ENCODE measurements at places on chromosomes 6 and 20.

DNA sequence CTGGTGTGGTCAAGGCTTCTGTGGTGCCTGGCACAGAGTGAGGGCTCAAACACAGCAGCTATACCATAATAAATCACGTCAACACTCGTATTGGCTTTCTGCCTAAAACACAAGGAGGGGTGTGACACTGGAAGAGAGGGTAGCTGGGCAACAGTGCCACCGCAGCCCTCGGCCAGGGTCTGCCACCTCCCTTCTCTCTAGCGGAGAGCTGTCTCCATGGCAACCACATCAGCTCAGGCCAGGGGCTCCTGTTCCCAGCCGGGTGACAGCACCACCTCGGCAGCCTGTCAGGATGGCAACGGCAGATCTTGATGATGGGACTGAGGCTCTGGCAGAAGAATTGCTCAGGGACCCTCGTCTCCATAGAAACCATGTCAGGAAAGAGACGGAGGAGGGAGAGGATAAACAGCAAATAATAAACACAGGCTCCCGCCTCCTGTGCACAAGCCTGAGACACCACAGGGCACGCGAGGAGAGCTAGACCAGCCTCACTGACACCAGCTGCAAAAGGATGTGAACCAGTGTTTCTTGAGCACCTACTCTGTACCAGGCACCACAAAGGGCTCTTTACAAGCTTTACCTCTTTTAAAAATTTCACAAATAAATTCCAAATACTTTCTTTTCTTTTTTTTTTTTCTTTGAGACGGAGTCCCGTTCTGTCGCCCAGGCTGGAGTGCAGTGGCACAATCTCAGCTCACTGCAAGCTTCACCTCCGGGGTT lies 50.4 kb upstream of the TLDC2 start:
- DNase-seq, result no peak

DNA sequence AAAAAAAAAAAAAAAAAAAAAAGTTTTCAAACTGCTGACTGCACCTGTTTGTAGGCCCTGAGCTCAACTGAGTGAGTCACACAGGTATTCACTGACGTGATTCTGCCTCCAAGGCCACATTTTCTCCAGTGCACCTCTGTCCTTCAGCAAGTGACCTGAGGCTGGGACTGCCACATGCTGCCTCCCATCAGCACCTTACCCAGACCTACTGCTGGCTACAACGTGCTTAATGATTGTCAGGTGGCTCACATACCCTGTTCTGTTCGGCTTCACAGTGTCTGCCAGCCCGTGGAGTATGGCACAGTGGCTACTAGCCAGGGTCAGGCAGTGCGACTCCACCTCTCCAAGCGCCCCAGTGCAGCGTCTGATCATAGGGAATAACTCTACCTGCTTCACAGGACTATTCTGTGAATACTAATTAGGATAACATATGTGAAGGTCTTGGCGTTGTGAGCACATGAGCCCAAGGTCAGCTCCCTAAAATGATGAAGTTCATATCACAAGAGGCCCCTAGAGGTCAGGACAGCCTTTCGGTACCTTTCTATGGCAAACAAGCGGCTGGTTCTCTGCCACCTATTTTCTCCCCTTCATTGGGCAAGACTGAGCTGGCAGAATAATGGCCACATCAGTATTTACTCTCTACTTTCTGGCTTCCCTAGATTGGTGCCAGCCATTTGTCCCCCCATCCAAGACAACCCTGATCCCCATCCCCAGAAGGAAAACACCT lies 28.1 kb downstream of the RIPOR3 start:
- DNase-seq, result no peak

GRCh38 chr20:35942243-35942642 lies 12.1 kb downstream of the SCAND1 start:
- DNase-seq, result no peak

DNA sequence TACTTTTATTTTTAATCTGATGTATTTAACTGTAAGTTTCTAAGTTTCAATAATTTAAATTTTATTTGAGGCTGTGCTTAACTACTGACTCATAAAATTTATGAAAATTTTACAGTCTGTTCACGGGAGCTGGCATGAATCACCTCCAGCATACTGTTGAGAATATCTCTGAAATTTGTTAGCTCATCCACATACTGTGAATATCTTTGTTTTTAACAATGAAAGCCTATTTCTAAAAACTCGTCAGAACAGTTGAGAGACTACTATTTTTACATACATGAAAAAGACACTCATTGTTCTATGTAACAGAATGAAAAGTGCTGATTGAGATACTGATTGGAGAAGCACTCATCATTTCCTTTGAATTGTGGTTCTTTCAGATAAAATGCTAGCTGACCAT lies 749.3 kb downstream of the TENT5A start:
- DNase-seq, result no peak

DNA sequence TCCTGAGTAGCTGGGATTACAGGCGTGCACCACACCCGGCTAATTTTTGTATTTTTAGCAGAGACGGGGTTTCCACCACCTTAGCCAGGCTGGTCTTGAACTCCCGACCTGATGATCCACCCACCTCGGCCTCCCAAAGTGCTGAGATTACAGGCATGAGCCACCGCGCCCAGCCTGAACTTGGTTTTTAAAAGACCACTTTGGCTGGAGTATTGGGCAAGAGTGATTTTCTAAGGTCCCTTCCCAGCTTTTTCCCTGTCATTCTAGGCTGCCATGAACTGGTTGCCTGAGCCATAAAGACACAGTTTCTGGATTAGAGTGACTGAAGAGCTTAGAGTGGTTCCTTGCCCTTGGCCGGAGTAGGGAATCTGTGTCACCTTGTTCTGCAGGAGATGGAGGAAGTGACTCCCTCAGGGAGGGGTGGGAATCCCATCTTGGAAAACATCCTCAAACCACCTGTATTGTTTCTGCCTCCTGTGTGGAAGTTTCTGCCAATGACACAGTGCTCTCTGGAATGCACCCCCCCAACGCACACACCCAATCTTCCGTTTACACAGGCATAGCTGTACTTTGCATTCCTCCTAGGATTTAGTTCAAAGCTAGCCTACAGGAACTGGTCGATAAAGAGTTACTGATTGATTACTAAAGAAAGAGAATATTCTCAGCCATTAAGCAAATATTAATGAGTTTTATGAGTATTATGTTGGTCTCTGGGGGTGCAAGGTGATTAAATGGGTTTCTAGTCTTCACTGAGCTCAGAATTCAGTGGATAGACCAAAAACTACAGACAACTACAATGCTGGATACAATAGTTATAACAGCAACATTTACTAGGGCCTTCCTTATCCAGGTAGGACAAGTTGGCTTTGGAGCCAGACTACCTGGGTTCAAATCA lies 18.2 kb downstream of the BCL2L1 start:
- DNase-seq, result no peak

DNA sequence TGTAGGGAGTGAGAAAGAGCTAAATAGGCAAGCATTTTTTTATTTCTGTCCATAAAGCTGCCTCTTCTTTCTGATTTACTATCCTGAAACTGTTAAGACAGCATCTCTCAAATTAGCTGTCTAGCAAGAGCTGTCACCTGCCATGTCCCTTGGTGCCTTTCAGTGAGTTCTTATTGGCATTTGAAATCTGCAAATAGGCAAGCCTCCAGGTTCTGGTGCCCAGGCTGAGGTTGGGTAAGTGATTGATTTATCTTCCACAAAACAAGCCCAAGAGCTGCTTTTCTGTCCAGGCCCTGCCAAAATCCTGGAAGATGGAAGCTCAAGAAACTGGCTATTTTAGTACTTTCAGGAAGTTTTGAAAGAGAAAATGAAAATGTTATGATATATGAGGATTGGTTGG lies 22.4 kb downstream of the MANEA start:
- DNase-seq, result no peak

GRCh38 chr6:166179704-166180103 lies 12.1 kb upstream of the TBXT start:
- no peak for DNase-seq

- DNase-seq, result no peak
Observed at GRCh38 chr6:152343735-152344360, 293.3 kb downstream of the SYNE1 start.

- no peak for DNase-seq
Observed at GRCh38 chr6:7910298-7910653, 312 bp downstream of the TXNDC5 start.

DNA sequence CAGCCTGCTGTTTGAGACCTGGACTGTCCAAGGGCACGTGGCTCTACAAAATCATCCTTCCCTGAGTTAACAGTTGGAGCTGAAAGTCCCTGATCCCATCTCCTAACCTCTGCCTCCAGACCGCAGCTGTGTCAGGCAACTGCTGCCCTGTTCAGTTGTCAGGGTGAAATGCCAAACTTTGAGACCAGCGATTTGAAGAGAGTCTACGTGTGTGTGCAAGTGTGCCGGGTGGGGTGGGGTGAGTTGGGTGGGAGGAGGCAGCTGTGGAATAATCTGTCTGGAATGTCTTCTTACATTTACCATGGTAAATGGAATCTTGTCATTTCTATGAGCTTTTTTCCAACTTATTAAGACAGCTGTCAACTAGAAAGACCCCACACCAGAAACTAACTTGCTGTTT lies 81.0 kb upstream of the FAM8A1 start:
- no peak for DNase-seq

DNA sequence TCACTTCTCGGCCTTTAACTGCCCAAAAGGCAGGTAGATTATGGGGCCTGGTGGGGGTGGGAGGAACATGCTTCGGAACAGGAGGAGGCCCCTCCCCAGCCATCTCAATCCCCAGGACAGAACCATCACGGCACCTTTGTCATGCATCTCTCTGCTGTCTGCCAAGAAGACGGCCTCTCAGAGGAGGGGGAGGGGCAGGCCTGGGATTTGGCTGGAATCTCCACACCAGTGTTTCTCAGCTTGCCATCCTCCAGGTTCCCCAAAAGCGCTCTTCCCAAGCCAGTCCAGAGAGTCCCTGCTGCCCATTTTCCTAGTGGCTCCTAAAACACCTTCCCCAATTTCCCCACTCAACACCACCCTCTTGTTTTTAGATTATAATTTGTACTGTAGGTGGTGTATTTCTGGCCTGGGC lies 2.5 kb upstream of the POU5F1 start:
- DNase-seq, result no peak

DNA sequence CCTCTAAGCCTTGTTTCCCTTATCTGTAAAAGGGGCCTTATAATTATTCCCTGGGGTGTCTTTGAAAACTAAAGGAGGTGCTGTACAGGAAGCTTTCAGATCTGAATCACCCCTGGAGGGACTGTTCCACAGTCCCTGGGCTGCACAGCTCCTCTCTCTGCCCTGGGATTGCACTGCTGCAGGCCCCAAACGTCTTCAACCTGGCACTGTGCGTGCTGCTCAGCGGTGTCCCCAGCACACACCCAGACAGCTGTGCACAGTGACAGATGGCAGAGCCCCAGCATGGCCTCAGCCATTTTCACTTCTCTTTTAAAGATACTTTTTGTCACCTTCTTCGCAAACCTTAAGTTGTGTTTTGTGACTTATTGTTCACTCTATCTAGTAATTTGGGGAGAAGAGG lies 50.7 kb upstream of the INSM1 start:
- DNase-seq, result no peak

DNA sequence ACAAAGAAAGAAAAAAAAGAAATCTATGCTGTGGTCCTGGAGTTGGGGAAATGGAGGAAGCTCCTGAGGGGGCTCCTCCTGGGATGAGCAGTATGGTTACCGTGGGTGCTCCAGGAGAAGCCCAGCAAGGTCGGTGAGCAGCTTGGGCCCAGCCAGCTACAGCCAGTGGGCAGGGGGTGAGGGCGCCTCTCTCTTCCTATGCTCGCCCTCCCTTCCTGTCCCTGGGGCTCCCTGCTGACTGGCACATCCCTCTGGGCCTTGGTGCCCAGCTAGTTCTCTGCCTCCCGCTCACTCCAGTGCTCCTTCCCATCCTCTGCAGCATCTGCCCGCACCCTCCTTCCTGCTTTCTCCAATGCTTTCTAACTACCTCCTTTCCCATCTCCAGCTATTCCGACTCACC lies 16.6 kb downstream of the CD40 start:
- DNase-seq, result no peak

- DNase-seq, result peak; percentile 12
Observed at GRCh38 chr20:38426006-38426897, 8.9 kb downstream of the SNHG17 start.

DNA sequence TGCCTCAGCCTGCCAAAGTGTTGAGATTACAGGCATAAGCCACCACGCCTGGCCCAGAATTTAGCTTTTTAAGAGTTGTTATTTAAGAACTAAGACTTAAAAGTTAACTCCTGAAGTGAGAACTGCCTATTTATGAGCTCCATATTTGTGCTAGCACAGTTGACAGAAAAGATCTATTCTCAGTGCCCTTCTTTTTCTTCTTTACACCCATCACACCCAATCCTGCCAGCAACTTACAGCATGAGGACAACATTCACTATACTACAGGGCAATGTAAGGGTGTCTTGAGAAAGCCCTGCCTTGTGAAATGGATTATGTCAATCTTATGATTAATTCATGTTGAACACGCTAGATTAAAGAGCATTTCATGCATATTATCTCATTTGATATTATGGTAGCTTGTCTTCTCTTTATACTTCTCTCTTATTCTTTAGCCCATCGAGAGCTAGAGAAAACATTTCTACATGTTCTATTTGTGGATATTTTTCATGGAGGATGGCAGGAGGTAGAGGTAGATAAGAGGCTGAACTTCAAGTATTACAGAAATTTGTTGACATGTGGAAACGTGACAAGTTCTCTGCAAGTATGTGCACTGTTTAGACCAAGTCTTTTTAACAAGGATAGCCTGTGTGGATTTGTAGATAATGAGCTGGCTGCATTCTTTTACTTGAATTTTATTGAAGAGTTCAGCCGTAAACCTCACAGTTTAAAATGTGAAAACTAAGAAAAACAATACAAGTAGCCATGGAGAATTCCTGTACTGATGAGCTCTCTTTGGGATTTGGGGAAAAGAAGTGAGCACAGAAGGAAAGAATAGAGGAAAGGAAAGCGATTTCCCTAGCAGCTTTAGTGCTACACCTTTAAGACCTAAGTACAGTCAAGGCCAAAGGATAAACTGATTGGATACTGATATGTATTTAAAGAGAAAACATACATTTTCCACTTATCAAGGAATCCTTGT lies 212.2 kb downstream of the ARHGAP18 start:
- no peak for DNase-seq

GRCh38 chr6:144606083-144606482 lies 320.9 kb downstream of the UTRN start:
- no peak for DNase-seq

DNA sequence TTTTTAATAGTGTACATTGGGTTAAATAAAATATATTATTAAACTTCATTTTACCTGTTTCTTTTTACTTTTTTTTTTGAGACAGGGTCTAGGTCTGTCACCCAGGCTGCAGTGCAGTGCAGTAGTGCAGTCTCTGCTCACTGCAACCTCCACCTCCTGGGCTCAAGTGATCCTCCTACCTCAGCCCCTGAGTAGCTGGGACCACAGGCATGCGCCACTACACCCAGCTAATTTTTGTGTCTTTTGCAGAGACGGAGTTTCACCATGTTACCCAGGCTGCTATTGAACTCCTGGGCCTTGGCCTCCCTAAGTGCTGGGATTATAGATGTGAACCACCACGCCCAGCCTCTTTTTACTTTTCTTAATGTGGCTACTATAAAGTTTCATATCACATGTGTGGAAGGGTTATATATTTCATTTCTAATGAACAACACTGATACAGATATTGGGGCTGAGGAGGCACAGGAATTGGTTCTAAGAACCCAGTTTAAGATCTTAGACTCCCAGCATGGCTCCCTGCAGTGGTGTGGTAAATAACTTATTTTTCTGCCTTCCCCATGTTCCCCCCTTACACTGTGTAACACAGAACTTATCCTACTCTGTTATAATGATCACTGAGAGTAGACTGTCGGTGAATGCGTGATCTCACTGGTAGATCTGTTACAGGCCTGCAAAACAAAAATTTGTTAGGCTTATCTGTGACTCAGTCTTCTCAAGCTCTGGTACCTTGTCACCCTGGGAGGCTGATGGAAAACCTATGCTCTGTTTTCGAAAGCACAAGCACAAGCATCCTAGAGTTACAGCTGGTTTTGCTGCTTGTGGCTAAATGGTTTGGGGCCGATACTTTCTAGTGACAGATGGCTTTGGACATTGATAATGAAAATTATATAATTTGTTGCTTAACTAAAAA lies 5.8 kb upstream of the ATXN1 start:
- no peak for DNase-seq
